Omental fat pad (tissue), 4 donors: ENCODE measurements at places on chromosomes 7 and 10. TPM values are rescaled to one million over a fixed set of nuclear protein-coding genes. Genes with fewer than 3 reads are reported as not detected.

Gene CDC14C
- total RNA-seq, result not detected

Gene TSPAN12
- 9.7 TPM for total RNA-seq

Gene GLI3
- 19.2 TPM for total RNA-seq

Gene TWIST1
- 5.4 TPM for total RNA-seq

Gene SPDYE2
- total RNA-seq, result not detected

GRCh38 chr10:125396676-125397075, 236.3 kb upstream of the CTBP2 start:
- DNase-seq, result no peak

GRCh38 chr10:32349968-32350738, 3.2 kb upstream of the EPC1 start:
- no peak for DNase-seq

DNA sequence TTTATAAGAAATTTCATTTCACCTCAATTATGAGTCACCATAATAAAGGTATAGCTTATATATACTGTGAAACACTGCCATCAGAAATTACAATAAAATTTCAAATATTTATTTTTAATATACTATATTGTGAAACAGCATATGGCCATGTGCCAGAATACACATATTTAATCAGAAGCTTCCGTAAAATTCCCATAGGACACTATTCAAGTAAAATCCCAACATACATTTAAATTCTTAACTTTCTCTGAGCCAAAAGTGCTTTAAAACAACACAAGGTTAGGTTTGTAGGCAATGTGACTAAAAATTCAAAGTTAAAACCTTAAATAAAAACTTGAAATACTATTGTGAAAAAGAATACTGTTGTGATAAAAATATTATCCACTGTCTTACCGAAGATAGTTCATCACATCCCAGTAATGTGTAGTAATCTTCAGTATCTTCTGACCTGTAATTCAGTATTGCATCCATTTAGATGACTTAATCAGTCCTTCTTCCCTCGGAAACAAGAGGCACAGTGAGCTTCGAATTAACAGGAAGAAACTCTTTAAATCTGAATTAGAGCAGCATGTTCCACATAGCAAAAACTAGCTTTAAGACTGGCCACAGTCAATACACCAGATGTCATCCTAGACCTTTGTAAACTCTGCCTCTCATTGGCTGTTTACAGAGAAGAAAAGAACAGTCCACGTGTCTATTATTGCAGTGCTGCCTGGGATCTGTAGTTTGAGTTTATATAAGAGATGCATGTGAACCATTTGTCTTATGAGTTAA, at the start of gene DNAJC12:
Gene DNAJC12, minus strand, starts transcription at position 648 of the 774 bp plus-strand sequence. Its CDS starts 177 bp downstream, at position 471.
- DNase-seq, result no peak

DNA sequence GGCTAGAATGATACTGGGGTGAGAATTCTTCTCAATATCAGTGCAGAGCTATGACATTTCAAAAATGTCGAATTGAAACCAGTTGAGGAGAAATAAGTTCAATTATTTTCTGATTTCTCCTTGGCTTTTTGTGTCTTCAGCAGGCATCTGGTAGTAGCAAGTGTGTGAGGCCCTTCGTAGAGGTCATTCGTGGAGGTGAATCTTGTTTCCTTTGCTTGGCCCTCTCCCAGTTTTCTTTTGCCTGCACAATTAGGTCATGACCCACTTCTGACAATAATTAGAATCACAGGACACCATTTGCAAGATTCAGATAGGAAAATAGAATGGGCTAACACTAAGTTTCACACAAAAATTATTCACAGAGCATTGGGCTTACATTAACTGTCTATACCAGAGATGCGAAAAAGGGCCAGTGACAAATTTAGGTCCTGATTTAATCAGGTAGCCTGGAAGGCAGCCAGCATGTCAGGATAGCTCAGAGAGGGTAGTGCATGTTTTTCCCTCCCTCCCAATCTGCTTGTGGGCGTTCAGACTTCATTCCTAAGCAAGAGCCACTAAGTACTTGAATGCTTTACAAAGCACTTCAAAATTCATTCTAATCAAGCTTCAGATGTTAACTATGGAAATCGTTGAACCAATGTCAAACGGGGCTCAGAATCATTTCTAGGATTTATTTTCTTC, 24.0 kb upstream of the A1CF start:
- no peak for DNase-seq

- no peak for DNase-seq
Observed at GRCh38 chr7:22771194-22771871, 44.3 kb downstream of the IL6 start.

- DNase-seq, result no peak
Observed at GRCh38 chr10:29878492-29878891, 180.9 kb downstream of the JCAD start.

- DNase-seq, result no peak
Observed at GRCh38 chr10:6062101-6062771, at the start of gene IL2RA. Gene IL2RA, minus strand, starts transcription at chr10:6062367. Its CDS starts 216 bp downstream, at chr10:6062151.

GRCh38 chr7:2873146-2873545, 29.0 kb upstream of the GNA12 start:
- DNase-seq, result no peak

DNA sequence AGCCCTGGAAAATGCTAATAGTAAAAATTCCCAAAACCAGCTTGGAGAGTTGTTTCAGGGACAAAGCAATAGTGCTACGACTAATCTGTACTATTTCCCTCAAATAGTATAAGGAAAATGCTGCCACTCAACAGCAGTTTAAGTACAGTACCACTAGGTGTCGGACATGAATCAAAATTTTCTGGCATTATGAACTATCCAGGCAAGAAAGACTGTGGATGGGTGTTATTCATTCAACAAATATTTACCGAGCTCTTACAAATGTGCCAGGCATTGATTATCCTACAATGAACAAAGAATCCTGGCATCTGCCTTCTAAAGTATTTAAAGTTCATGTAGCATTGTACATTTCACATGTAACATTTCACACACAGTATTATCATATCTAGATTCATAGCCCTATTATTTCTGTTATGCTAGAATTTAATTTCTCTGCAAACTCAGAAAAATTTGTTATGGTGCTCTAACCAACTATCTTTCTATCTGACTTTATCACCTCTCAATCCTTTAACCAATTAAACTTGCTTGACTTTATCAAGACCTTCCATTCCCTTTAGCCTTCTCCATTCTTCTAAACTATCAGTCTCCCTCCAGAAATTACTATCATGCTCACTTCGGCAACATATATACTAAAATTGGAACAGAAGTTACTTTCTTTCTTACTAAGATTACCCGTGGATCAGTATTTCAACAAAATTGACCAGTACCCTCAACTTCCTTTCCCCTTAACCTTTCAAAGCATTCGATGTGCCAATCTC, 80.6 kb downstream of the ARHGAP21 start:
- DNase-seq, result no peak

DNA sequence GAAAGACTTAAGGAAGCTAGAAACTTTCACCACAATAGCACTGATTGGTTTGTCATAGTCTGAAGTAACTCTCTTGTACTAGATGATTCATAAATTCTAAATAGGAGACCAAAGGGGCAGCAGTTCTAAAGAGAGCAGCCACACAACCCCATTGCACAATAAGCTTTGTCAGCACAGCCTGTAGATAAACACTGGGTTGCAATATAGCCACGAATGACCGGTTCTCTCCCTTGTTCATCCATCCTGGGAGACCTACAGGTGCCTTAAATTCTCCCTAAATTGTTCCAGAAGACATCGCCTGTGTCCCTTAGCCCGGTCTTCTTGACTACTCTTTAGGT, 167.0 kb downstream of the SNX13 start:
- no peak for DNase-seq

- DNase-seq, result no peak
Observed at GRCh38 chr10:12455766-12456165, 106.4 kb downstream of the CAMK1D start.

GRCh38 chr10:28661035-28661434, 16.3 kb upstream of the BAMBI start:
- no peak for DNase-seq

DNA sequence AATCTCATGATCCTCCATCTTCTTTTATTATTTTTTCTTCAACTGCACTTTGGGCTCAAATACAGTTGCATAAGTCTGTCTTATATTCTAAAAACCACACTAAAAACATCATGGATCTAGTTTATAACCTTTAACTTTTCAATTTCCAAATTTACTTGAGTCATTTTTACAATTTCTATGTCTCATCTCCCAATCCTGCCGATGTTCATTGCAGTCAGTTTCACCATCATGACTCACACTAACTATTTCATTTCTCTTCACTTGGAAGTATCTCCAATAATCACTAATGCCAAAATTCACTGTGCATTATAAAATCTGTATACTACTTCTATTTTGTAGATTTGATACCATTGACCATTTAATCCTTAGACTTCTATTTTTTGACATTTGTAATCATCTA, 806.9 kb upstream of the SORCS1 start:
- no peak for DNase-seq

DNA sequence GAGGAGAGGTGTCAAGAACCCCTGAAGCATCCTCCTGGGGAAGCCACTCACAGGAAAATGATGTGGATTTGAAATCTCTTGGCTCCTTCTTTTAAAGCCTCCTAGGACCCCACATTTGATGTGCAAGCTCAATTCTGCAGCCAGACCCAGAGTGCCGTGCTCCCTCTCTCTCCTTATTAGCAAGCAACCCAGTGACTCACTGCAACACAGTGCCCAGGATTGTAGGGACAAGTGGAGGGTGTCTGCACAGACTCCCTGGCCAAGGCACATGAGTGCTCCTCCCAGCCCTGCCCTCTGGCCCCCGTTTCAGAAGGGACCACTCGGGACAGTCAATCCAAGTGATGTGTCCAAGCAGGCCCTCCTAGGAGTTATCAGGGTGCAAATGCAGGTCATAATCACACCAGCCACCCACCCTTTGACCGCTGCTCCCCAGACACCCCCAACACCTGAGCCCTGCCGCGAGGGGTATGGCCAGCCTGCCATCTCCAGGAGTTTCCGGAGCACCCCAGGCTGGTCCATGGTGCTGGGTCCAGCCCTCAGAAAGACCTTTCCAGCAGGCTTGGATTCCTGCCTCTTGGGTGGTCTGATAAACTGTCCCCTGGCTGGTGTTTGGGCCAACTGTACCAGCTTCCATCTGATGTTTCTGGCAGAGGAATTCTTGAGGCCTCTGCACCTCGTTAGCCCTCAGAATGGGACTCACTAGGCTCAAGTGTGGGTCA, 54.5 kb upstream of the CXCL12 start:
- no peak for DNase-seq
